ENCODE measurements at places on chromosomes 11 and 22.

- DNase-seq: no peak
Observed at GRCh38 chr22:37282385-37282677, at the start of gene CYTH4. Gene CYTH4, plus strand, starts transcription at chr22:37282508. Its CDS starts 62 bp downstream, at chr22:37282570.

GRCh38 chr22:47616396-47617020 is 854.1 kb downstream of the TBC1D22A start:
- no peak for DNase-seq

- DNase-seq: no peak
Observed at GRCh38 chr11:40139066-40139465, 1320.4 kb downstream of the LRRC4C start.

DNA sequence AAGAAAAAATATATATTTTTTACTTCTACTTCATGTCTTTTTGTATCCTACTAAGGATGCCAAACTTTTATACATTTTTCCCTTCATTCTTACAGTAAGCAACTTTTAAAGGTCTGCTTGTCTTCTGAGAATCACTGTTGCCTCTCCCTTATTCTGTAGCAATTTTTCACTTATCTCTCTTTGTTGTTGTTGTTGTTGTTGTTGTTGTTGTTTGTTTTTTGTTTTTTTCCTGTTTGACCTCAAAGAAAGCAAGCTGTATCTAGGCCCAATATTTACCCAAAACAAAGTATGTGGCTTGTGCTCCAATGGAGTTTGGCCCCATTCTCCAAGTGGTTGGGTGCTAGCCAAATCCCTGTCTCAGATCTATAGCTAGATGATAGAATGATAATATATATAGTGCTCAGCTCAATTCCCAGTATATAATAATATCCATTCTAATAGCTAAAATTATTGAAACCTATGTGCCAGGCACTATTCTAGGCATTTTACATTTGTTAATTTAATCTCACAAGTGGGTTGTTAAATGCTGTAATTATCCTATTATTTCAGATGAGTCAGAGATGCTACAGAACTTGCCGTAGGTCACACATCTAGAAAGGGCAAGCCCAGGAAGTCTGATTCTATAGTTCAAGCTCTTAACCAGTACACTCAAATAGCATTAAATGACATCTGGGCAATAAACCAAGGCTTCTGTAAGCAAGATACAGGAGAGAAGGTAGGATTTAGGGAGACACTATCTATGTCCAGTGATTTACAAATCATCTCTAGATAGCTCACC is 205.1 kb upstream of the PITPNB start:
- DNase-seq: peak; percentile 14

DNA sequence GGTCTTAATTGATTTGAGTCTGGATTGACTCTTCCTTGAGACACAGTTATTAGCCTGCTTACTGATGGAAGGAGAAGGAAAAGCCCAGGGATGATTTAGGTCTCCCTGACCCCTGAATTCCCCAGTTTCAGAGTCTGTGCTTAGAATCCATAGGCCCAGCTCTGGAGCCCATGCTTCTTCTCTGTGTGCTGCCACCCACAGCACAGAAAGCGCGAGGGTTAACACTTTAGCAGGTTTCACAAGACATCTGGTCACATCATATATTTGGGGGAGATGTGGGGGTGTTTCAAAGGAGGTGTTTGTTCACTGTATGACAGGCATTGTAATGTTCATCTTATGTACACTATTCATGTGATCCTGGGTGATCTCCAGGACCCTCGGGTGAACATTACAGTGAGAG is 107.0 kb downstream of the PPP6R3 start:
- no peak for DNase-seq

- no peak for DNase-seq
Observed at GRCh38 chr11:15768321-15768720, 588.0 kb downstream of the SOX6 start.

- DNase-seq: no peak
Observed at GRCh38 chr11:102850973-102851745, 7.8 kb upstream of the MMP3 start.

GRCh38 chr22:36933629-36934417 is 20.4 kb downstream of the CSF2RB start:
- DNase-seq: no peak

DNA sequence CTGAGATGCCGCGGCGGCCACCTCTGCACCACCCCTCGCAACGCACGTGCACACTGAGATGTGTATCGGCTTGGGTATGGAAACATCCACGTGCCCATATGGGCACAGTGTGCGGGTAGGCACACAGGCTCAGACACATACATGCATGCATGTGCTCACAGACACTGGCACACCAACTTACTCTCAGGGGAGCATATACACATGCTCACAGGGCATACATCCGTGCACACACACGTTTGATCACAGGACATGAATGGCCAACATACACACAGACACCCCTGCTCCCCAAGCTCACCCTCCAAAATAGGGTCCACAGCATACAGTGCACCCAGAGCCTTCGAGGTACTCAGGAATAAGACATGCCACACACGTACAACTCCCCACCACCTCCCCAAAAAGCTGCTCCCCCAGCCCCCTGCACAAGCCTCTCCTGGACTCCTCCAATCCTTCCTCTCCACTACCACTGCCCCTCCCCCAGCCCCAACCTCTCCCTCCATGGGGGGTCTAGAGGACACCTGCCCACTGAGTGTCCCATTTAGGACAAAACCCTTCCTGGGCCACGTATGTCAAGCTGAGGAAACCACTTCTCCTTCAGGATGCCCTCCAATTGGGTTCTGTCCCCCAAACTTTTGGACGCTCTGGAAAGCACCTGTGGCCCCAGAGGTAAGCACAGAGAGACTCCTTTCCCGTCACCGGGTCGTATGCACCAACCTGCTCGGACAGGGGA is 53.1 kb downstream of the SLC22A12 start:
- DNase-seq: no peak

GRCh38 chr11:110860461-110860860 is 148.2 kb upstream of the ARHGAP20 start:
- DNase-seq: no peak

GRCh38 chr11:85347291-85347690 is 279.9 kb downstream of the DLG2 start:
- no peak for DNase-seq

DNA sequence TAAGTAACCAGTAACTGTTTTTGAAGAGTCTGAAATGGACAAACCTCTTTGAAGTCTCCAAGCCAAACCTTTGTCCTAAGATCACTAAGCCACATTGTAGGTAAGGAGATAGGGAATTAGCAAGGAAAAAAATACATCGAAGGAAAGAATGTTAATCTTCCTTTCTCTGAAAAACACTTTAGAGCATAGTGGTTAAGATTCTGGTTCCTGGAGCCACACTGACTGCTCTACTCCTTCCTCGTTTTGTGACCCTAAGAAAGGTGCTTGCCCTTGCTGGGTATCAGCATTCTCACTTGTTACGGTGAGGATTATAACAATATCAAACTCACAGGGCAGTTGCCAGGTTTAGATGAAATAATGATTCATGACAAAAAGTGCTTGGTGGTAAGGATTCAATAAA is 104.0 kb downstream of the SIK3 start:
- DNase-seq: no peak

GRCh38 chr11:128405714-128406662 is 181.4 kb downstream of the ETS1 start:
- DNase-seq: no peak

DNA sequence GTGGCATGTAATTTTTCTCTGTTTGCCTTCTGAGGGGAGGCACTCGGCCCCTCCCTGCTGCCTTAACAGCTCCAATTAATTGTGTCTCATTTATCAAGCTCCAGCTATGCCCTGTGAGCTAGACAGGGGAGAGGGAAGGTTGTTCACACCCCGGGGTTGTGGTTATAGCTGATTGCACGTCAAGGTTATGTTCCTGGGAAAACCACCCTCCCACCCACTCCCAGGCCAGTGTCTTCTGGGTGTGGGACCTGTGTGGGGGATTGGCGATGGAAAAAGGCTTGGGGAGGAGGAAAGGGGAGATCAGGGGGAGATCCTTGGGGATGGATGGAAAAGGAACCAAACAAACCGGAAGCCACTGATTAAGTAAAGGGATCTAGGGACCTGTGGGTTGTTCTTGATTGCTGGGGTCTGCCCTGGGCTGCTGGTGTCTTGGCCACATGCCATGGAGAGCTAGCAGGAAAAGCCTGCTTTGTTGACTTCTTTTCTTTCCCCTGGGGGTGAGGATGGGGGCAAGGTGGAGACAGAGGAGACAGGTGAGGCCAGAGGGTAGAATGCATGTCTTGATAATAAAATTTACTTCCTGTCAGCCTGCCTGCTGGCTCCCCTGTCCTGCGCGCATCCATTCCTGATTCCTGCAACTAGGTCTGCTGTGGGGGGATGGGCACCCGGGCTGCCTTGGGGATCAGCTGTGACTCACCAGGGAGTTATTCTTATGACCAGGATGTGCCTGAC is 13.5 kb upstream of the SORL1-AS1 start:
- DNase-seq: peak; percentile 97

- DNase-seq: no peak
Observed at GRCh38 chr11:76825726-76826396, 34.9 kb upstream of the ACER3 start.

GRCh38 chr22:37467391-37467955 is 18.7 kb downstream of the MFNG start:
- no peak for DNase-seq

DNA sequence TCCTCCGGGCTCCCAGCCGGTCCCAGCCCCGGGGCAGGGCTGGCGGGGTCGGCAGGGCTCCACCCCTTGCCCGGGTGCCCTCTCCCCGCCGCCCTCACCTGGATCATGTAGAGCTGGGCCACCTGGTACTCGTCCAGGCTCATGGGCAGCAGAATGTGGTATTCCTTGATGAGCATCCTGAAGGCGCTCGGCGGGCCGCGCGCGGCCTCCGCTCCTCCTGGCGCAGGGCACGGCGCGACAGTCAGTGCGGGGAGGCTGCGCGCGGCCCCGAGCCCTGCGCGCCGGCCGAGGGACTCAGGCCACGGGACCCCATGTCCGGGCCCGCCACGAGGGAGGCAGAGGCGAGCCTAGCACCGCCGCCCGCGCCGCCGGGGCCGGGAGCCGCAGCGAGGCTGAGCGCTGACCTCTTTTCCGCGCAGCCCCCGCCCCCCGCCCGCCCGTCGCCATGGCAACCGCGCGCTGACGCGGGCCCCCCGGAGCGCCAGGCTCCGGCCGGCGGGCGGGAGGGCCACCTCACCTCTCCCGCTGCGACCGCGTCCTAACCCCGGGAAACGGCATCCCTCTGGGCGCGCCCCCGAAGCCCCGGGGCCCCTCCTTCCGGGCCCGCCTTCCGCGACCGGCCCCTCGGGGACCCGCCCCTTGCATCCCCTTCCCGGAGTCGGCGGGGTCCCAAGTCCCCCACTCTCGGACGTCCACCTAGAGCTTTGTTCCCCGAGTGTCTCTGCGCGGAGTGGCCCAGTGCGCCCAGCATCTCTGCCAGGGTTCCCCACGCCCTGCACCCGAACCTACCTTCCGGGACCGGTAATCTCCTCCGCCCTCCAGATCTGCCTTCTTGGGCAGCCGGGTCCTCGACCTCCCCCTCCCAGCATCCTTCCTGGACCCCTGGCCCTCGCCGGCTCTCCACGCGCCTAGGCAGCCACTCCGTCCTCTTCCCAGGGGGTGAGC is 886 bp downstream of the PITPNM1 start:
- no peak for DNase-seq

GRCh38 chr22:25509374-25509791 is 55.1 kb upstream of the GRK3 start:
- DNase-seq: peak; percentile 86

- peak; percentile 15 for DNase-seq
Observed at GRCh38 chr11:32706985-32707741, 87.3 kb downstream of the CCDC73 start.

DNA sequence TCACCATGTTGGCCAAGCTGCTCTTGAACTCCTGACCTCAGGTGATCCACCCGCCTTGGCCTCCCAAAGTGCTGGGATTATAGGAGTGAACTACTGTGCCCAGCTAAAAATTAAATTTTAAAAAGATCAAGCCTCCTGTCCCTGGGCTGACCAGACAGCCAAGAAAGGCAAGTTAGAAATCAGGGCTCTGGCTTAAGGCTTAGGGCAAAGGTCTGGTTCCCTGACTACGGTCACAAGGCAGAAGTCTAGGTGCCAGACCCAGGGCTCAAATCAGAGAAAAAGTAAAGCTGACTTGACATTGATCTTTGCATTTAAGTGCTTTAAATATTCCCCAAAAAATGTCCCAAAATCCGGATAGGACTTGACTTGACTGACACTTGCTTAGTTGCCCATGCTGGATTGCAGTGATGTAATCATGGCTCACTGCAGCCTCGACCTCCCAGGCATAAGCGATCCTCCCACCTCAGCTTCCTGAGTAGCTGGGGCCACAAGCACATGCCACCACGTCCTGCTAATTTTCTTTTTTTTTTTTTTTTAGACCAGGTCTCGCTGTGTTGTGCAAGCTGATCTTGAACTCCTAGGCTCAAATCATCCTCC is 17.3 kb upstream of the CRKL start:
- DNase-seq: no peak
